ENCODE measurements at places on chromosomes 1 and 21.

DNA sequence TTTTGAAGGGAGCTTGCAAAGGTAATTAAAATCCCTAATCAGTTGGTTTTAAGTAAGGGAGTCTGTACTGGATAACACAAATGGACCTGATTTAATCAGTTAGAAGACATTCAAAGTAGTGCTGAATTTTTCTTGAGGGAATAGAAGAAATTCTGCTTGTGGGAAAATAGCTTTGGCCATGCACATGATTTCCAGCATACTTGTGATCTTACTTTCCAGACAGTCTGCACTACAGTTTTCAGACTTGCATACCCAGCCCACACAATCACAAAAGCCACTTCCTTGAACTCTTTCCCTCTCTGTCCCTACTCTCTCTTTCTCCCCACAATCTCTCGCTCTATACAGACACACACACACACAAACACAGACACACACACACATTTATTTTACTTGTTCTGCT, 852.1 kb downstream of the PLA2G4A start:
- DNase-seq = no peak

DNA sequence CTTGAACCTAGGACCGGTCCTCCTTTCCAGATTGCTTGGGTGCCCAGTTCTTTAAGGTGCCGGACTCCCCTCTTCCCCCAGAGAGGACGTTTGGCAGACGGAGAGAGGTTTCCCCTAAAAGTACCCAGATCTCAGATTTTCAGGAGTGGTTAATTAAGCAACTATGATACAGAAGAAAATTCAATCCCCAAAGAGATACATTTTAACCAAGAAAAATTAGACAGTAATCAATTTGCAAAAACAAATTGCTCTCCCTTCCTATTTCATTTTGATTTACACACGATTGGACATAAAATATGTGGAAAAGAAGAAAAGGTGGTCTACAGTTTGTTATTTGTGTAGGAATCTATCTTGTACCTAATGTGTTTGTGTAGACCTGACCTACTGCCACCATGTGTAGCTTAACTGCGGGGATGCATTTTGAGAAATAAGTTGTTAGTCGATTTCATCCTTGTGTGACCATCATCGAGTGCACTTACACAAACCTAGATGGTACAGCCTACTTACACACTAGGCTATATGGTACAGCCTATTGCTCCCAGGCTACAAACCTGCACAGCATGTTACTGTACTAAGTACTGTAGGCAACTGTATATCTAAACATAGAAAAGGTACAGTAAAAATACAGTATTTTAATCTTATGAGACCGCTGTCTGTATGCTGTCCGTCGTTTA, 755 bp downstream of the RPAP2 start:
- no peak for DNase-seq

DNA sequence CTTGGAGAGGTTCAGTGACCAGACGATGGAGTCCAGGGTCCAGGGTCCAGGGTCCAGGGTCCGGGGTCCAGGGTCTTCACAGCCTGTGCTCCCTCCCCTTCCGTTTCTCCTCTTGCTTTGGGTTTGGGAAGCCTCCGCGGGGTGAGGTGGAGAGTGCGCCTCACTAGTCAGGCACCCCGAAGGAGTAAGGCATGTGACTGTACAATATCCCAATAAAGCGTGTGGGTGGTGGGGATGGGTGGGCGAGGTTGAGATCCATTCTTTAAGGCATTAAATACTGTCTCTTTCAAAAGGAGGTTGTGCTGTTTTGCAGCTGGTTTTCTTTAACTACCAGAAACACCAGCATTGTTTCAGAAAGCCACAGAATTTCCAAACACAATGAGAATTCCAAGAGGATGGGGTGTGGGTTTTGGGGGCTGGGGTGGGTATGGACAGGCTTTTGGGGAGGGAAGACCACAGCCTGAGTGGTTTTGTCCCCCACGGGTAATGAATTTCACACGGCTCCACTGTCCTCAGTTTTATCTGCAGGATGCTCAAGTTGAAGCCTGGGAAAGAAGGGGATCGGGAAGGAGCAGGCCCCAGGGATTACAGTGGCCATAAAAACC, 65.7 kb downstream of the KIF26B start:
- no peak for DNase-seq

GRCh38 chr1:116397728-116398127, 24.7 kb downstream of the ATP1A1 start:
- DNase-seq = no peak

- DNase-seq = no peak
Measured at GRCh38 chr1:241593186-241593585, 47.0 kb downstream of the CHML start.

DNA sequence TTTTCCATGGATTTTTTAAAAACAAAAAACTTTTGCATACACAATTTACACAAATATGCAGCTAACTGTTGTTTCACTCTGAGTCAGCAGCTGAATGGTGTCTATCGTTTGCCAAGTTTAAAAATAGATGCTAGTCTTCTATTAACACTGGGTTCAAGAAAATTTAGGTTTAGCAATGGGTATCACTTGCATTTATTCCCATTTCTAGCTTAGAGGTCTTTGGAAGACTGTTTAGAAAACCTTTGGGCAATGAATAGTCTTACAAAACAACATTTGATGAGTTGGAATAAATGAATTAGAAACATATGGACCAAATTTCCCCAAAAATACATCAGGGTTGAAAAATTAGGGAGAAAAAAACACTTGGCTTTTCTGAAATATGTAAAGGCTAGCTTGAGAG, 165.8 kb downstream of the LYPLAL1 start:
- no peak for DNase-seq

GRCh38 chr1:22388671-22389450, 62.8 kb upstream of the ZBTB40 start:
- no peak for DNase-seq

DNA sequence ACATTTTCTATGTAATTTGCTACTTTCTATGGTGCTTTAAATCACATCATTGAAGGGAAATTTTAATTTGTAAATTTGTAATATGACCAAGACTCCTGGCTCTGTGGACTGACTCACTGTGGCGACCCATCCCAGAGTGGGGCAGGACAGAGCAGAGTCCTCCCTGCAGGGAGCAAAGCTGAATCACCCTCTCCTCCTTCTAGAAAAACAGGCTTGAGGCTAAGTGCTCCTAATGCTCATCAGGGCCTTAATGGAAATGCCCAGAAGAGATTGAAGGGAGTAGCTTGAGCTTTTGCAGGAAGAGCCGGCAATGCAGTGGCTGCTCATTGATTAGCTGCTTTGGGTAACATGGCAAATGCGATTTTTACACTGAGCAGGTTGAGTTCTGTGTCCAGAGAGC, 16.8 kb downstream of the S100A10 start:
- DNase-seq = no peak

DNA sequence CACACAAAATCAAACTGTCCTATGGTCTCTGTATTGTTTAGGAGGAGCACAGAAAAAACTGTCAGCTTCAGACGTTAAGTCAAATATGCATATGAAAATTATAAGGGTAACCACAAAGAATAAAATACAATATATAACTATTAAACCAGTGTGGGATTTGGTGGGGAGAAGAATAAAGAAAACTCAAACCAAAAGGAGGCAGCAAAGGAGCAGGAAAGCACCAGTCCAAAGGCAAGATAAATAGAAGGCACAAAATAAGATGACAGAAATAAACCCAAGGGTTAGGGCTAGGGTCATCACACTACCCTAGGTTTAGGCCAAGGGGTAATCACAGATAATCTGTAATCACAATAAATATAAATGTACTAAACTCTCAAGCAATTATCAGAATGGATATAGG, 32.8 kb downstream of the DLGAP3 start:
- DNase-seq = no peak

DNA sequence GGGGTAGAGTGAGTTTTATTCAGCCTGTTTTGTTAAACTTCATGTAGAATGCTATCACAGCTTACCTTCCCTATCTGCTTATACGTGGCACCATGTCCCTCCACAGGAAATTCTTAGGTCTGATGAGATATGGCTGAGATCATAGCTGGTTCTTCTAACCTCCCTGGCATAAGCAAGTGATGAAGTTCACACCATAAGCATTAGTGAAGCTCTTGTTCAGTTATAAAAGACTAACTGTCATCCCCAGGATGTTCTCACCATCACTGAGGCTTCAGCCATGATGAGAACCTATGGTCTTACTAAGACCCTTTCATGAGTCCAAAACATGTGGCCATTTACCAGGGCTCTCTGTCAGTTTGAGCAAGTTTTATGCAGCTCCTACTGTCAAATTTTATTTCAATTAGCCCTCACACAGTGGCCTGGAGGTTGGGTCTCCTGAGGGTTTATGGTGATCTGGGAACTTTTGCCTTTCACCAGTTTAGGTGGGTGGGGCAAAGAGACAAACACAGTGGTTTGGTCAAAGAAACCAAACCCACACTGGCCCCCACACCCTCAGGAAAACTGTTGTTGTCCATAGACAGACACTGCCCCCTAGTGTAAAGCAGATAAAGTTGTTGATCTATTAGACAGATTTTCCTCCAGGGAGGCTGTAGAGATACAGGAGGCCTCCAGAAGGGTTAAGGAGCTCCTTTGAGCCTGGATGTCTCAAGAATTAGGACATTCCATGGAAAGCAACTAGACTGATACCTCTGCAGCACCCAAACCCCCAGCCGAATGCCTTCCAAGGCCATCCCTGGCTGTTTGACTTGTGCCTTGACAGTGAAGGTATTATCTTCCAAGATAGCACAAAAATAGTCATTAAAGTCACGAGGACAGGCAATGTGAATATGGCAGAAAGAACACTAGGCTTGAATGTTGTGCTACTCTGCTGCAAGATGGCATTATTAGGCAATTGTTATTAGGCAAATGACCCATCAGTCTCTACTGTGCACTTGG, 5.0 kb downstream of the SLC22A15 start:
- no peak for DNase-seq

GRCh38 chr1:118717893-118718292, 270.2 kb downstream of the TBX15 start:
- no peak for DNase-seq

DNA sequence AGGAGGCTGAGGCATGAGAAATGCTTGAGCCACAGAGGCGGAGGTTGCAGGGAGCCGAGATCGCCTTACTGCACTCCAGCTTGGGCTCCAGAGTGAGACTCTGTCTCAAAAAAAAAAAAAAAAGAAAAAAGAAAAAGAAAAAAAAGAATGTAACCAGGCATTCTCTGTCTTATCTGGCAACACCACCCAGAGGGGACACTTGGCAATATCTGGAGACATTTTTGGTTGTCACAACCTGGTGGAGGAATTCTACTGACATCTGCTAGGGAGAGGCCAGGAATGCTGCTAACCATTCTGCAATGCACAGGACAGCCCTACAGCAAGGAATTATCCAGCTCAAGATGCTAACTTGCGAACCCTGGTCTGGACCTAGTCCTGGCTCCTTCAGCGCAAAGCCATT, 2.3 kb upstream of the CNR2 start:
- DNase-seq = no peak

DNA sequence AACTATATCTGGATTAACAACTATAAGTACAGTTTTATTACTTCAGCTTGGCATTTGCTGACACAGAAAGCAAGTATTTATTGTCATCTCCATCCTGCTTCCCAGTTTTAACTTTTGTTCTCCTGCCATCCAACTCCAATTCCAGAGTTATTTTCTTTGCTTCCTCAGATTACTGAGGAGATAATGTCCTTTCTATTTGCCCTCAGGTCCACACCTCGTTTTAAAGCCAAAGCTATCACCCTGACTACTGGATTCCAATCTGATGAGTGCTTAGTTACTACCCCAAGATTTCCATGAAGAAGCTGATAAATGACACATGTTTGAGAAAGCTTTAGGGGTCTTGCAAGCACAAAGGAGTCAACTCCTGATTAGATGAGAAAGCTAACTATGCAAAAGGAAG, 25.2 kb downstream of the ACKR1 start:
- DNase-seq = no peak

- DNase-seq = no peak
Measured at GRCh38 chr1:224542783-224543440, 73.2 kb upstream of the CNIH3 start.

DNA sequence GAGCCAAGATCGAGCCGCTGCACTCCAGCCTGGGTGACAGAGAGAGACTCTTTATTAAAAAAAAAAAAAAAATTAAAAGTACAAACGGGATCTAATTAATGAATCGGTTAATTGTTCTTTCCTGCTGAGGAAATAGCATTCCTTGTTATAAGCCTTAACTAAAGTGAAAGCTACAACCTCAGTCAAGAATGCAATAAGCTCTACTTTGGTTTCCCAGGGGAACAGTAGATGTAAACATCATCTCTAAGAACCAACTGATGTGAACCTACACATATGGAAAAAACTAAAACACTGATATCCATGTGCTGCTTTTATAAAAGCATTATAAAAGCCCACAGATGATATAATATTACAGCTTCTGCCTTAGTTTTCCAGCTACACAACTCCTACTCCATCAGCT, 41.9 kb downstream of the LPGAT1 start:
- DNase-seq = no peak

Data from activated naive CD4-positive, alpha-beta T cell (primary cell).